Immature natural killer cell (primary cell): ENCODE measurements at places on chromosomes 2 and 18.

DNA sequence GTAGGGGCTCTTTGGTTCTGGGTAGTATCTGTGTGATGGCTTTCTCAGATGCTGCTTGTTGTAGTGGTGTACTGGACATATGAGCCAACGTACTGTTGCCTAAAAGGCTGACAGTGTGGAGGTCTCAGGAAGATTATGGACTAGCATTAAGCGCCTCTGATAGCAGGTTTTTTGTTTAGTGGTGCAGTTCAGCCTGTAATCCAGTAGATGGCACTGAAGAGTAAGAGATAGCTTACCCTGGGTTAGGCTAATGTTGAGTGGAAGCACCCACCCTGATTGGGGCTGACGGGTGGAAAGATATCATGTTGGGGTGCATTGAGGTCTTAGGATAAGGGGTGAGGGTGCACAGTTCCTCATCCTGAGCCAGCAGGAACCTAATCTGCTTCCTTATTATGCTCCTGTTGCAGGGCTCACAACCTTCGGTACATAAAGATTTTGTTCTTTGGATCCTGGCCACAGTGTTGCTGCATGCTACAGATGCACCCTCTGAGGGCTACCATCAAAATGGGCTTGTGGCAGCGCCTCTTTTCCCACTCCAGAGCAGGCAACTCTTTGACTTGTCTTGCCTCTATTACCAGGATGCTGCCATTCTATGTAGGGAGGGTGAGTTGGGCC is 79.6 kb downstream of the MSTN start:
- DNase-seq = no peak

DNA sequence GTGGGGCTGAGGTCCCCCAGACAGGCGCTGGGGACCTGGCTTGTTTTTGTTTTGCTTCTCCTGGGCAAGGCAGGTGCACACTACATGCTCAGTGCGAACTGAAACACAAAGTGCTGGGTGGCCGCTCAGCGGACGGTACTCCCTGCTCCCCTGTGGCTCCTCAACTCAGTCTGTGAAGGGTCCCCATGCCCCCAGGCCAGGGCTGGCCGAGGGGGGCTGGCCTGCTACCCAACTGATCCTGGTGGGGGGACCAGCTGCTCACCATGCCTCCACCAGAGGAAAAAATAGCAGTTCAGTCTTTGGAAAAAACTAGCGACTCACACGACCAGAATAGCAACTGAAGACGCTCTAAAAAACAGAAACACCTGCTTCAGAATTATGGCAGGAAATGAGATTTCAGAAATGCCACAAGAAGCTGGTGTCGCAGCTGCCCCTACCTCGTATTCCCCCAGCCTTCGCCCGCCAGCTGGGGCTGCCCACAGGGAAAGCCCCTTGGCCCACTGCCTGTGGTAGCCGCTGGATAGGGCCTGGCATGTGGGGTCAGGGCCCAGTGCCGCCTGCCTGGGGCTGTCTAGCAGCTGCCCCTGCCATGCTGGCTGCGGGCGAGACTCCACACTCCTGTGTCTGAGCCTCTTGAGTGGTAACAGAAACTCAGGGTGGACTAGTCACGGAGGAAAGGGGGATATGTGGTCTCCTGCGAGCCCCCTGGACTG is 43.7 kb downstream of the MEX3C start:
- DNase-seq = peak; percentile 83

- DNase-seq = no peak
Observed at GRCh38 chr2:1856475-1856874, 112.2 kb upstream of the PXDN start.

GRCh38 chr2:217154923-217155322 is 295.1 kb upstream of the TNP1 start:
- DNase-seq = no peak

GRCh38 chr2:107334306-107334705 is 448.3 kb upstream of the ST6GAL2 start:
- DNase-seq = no peak

DNA sequence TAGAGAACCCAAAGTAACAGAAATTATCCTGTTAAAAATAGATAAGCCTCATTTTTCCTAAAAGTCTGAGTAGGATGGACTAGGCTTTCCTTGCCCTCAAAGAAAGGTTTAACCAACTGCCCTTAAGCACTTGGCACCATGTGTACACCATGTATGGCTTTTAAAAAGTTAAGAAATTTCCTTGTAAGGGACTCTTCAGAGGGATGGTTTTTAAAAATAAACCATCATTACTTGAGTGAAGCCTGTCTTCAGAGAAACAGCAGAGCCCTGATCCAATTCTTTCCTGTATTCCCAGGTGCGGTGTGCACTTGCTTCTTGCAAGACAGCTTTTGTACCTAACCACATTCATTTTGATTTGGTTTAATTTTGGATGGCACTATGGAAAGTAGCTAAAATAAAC is 1.1 kb upstream of the NEMP2 start:
- DNase-seq = no peak

DNA sequence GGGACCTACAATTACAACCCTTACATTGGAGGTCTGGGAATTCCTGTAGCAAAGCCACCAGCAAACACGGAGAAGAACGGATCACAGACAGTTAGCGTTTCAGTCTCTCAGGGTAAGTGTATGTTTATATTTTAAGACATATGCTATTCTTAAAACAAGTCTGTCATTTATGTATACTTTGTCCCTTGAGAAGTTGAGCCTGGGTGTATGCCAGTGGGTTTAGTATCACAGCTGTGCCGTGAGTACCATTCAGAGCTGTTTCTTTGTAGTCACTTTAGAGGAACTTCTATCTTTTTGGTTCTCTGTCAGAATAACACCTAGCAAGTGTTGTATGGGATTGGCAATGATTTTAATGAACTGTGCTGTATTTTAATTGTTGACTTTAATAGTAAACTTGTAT is 125.6 kb downstream of the BIRC6 start:
- no peak for DNase-seq

DNA sequence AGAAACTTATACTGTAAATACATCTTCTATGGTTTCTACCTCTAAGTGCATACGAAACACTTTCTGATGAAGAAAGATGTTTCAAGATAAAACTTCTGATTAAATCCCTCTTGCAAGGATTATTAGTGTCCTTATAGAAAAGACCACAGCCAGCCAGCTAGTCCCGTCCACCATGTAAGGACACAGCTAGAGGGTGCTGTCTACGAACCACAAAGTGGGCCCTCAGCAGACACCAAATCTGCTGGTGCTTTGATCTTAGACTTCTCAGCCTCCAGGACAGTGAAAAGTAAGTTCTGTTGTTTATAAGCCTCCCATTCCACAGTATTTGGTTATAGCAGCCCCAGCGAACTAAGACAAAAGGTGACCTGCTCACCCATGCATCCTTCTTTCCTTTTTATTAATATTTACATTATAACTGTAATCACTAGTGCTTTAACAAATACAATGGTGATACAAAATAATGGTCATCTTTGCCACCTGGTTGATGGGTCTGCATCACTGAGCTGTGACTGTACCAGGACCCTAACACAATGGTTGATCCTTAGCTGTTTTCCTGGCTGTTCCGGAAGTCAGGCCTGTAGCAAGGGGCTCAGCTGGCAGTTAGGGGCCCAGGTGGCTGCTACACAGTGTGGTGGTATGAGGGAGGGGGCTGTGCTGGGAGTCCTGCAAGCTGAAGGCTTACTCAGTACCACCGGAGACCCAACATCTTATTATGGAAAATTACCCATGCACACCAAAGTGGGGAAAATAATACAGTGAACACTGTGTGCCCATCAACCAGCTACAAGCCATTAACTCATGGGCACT is 108.5 kb upstream of the SMAD7 start:
- DNase-seq = no peak

GRCh38 chr2:68134554-68134953 is 23.1 kb upstream of the PNO1 start:
- DNase-seq = no peak

- no peak for DNase-seq
Observed at GRCh38 chr2:88187038-88187676, 17.0 kb downstream of the THNSL2 start.

- no peak for DNase-seq
Observed at GRCh38 chr2:529852-530251, 147.4 kb downstream of the TMEM18 start.

- DNase-seq = no peak
Observed at GRCh38 chr2:592737-593136, 84.5 kb downstream of the TMEM18 start.

GRCh38 chr2:216737676-216738075 is 42.3 kb upstream of the IGFBP5 start:
- no peak for DNase-seq

GRCh38 chr18:56511996-56512395 is 126.4 kb downstream of the TXNL1 start:
- DNase-seq = no peak

DNA sequence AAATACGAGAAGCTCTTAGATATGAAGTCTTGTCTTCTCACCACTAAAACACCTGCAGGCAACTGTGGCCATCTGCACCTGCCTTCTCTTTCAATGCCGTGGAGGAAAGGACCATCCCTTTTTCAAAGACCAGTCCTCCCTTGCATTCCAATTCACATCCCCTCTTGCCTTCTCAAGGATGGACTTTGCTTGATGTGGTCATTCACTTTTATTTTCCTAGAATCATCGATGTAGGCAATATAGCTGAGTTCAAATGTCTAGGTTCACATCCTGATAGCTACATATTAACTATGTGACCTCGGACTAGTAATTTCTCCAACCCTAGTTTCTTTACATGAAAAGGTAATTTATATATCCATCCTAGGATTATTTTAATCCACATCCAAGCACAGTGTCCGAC is 110.1 kb downstream of the HIBCH start:
- DNase-seq = no peak

DNA sequence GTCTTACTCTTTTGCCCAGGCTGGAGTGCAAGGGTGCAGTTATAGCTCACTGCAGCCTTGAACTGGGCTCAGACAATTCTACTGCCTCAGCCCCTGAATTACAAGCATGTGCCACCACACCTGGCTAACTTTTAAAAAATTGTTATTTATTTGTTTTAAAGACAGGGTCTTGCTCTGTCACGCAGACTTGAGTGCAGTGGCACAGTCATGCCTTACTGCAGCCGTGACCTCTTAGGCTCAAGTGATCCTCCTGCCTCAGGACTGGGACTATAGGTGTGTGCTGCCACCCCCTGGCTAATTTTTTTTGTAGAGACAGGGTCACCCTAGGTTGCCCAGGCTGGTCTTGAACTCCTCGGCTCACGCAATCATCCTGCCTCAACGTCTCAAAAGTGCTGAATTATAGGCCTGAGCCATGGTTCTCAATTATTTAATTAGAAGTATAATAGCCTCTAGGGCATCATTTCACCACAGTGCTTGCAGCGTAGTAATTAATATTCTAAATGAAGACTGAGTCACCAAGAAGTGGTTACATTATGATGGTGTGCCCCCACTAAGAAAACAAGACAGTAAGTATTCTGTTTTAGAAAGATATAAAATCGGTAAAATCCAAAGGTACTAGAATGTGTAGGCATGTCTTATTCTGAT is 69.6 kb downstream of the EML4 start:
- DNase-seq = peak; percentile 22

GRCh38 chr2:31932589-31932988 is 78.2 kb downstream of the MEMO1 start:
- DNase-seq = no peak

DNA sequence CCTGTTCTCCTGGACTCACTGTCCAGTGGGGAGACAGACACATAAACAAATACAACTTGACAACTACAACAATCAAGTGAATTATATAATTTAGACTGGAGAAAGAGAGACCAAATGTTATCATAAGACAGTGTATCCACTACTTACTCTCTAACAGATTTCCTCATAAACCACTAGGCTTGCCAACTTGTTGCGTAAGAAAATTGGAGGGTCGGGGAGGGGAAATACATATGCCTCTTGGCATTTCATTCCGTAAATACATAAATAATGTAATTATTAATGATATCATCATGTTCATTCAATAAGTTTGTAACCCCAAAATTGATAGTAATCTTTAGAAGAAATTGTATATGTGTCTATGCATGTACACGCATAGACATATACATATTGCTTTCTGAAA is 14.9 kb downstream of the RAB6D start:
- no peak for DNase-seq

DNA sequence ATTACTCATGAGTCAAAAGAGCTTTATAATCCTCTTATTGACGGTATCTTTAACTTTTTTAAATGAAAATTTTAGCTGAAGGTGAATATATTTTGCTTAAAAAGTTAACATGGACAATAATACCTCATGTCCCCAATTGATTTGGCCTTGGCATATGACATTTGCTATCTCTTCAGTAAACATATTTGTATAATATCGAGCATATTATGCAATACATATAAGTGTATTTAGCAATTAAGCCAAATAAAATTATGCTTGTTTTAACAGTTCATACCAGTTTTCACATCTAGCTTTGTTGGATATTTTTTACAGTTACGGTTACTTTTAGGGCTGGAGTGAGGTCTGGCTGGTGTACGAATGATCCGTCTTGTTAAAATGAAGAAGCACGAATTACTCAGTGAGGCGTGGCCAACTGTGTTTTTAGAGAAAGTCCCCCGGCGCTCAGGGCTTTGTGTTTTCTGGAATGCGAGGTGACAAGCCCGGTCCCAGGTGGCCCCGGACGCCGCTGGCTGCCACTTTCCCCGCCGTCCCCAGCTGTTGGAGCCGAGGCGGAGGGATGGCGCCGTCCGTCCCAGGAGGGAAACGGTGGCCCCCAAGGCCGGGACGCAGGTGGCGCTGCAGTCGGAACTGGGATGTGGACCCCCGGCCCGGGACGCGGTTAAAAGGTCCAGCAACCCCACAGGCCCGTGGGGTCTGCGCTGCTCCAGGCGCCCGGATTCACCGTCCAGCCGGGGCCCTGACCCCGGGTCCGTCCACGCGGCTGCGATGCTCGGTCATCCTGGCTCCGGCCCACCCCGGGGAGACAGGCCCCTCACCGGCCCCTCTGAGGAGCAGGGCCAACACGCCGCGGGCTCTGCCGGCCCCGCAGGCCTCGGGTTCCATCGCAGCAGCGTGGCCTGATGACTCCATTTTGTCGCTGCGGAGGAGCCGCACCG is 41.3 kb downstream of the TMEM18 start:
- DNase-seq = no peak

- peak; percentile 34 for DNase-seq
Observed at GRCh38 chr2:178193823-178194599, at the start of gene OSBPL6. Gene OSBPL6 (plus strand): TSS chr2:178194512. CDS start chr2:178306185, 111,673 bp downstream.

GRCh38 chr2:236679884-236680860 is 110.5 kb downstream of the ACKR3 start:
- DNase-seq = no peak

- no peak for DNase-seq
Observed at GRCh38 chr2:142741764-142742269, 135.6 kb upstream of the KYNU start.

DNA sequence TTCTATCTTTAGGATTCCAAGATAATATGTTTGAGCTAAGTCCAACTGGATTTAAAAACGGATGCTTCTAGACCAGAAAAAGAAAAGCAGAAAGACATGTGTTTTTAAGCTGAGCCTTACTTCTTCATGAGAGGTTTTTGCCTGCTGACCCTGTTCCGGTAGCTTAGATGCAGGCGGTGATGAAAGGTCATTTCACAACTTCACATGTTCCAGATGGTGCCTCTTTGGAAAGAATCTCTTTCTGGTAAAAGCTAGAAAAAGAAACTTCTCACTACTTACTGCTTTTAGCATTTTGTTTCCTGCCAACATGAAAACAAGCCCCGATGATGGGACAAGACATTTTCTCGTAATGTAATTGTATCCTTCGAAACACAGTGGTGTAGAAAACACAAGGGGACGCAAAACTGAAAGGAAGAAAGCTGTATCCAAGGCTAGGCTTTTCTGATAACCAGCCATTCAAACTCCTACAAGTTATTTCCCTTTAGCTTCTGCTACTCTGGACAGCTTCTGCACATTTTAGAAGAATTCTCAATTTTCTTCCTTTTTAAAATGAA is 407.3 kb upstream of the LYPD1 start:
- no peak for DNase-seq

- no peak for DNase-seq
Observed at GRCh38 chr18:62736077-62736855, 20.9 kb downstream of the PHLPP1 start.
